Activated CD4-positive, alpha-beta T cell treated with anti-CD3 and anti-CD28 coated beads, Interleukin-2, amount 50 U/mL, for 48 hours (primary cell): ENCODE measurements at places on chromosomes 12 and 14.

- no peak for DNase-seq
Observed at GRCh38 chr12:107736914-107737313, 24.0 kb downstream of the PRDM4 start.

GRCh38 chr12:56930241-56930640 is 4.0 kb downstream of the SDR9C7 start:
- DNase-seq: no peak

DNA sequence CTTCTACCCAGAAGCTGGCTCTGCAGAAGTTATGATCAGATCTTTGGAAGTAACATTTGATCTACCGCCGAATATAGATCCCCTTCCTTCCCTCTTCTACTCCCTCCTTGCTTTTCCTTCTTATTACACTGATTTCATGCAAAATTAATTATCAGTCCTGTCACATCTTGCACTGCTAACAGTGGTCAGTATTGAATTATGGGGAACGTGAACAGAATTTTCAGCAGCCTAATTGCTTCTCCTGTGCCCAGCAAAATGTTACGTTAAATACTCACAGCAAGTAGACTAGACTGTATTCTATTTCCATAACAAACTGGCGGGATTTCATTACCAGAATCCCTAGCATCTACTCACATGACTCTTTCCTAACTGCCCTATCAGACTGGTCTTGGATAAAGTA is 596.9 kb downstream of the DIO2 start:
- DNase-seq: no peak

DNA sequence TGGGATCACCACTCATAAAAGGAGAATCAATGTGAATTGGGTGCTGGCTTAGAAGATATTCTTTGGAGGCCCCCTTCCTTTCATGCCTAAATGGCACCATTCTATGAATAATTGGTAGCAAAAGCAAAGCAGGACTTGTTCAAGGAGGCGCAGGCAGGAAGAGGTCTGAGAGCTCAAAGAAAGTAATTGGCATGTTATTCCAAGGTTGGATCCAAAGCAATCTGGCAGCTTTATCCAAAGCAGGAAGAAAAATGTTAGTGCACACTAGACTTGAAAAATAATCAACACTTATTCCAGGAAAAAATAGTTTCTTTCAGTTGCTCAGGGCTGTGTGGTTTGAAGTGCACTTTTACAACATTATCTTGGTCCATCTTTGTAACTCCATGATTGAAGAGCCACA is 326.4 kb downstream of the NUAK1 start:
- no peak for DNase-seq

DNA sequence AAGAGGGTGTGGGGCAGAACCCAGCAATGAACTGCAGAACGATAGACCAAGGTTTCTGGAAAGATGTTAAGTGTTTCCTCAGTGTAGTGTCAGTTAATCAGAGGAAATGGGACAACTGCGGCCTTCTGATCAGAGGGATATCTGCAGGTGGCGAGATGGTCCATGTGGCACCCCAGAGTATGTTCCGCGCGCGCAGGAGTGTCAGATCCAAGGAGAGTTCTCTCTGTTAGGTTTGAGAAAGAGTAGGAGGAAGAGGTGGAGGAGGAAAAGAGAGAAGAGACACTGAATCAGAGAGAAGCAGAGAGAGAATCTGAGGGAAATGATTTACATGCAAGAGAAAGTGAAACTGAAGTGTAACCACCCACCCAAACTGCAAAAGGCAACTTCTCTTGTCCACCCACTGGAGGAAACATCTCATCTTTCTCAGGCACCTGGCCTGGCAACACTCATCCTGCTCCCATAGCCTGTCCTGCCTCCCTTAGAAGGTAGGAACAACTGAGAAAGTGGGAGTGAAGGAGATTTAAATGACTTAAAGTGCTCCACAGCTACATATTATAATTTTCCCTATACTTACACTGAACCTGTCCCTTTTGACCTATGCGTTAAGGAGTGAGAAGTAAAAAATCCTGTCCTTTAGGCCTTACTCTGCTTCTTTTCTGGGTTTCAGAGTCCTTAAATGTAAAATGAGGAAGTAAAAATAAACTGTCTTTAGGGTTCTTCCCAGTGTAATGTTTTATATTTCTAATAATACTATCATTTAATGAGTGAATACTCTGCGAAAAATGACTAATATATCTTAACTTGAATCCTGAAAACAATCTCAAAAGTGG is 6.8 kb upstream of the TESPA1 start:
- peak; percentile 32 for DNase-seq

DNA sequence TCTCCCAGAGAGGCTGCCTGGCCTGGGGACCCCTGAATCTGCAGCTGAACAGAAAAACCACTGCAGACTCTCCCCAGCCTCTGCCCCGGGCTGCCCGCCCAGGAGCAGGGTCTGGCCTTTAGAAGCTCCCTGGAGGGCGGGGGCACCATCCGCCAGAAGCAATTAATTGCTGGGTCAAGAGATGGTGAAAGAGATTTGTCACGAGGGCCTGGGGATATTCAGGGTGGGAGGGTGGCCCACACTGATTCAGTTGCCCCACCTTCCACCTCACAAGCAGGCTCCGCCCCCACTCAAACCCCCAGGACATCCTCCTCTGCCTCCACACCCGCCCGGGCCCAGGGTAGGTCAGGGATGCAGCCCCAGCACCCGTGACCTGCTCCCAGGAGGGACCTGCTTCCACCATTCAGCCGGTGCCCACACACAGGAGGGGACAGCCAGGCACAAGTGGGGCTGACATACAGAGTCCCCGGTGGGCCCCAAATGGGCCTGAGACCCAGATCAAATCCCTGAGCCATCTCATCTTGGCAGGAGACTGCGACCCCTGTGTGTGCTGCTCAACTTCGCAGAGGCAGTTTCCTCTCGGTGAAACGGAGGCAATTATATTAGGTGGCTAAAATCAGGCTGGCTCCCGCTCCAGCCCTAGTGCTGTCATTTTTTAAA is 23.0 kb downstream of the NCOR2 start:
- DNase-seq: no peak

- no peak for DNase-seq
Observed at GRCh38 chr14:106625186-106625585, 1098.8 kb downstream of the TMEM121 start.

DNA sequence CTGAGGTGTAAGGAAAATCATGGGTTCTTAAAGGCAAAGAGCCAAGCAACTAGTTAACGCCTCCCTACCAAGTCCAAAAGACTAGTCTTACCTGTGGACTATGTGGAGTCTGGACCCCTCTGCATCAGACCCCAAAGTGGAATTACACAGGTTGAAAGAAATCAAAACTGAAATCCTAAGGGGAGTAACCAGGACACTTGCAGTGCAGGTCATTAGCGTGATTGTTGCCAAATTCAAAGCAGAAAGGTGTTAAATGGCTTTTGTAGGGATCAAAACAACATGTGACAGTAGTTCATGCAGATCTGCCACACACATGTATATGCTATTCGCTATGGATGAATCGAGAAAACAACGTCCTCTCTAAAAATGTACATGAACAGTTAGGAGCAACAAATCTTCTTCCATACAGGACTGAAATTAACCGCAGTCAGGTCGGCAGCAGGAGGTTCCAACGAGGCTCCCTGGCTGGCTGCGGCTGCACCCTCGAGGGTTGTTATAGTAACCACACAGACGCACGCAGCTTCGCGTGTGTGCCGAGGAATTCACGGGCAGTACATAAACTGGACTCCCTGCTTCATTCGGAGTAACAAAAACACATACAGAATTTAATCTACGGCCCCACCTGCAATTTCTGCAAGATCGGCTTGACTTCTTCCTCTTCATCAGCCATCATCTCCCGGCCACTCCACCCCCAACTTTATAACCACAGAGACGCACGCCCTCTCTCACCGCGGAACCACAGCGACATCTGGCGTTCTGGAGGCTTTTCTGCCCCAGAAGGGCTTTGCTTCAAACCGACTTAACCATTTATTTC is at the start of gene TTC5:
Gene TTC5 (minus strand): TSS at position 687 of the 814 bp plus-strand sequence. CDS start 14 bp downstream, at position 673.
- peak; percentile 90 for DNase-seq

DNA sequence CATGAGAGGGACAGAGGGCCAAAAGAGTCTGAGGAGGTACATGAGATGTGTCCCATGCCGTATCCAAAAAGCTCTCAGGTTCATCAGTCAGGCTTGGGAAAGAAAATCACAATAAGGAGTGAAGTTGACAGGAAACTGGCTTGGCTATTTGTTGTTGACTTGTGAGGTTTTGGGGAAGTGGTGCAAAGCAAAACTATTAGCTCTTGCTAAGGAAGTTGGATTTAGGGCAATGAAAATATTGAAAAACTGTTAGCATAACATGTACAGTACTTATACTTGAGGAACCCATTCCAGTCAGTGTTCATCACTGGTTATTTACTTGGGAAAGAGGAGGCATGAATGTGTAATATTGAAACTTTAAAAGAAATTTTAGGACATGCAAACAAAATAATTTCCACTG is 145.9 kb downstream of the DUSP6 start:
- no peak for DNase-seq

- peak; percentile 30 for DNase-seq
Observed at GRCh38 chr14:64673748-64674147, 30.5 kb upstream of the PLEKHG3 start.

GRCh38 chr12:118958520-118958919 is 22.8 kb upstream of the SRRM4 start:
- DNase-seq: no peak

GRCh38 chr12:122230798-122231197 is 4.9 kb upstream of the DIABLO start:
- no peak for DNase-seq

- peak; percentile 37 for DNase-seq
Observed at GRCh38 chr12:48969833-48970701, 1.5 kb downstream of the WNT10B start.

- no peak for DNase-seq
Observed at GRCh38 chr12:81261508-81262207, 183.8 kb downstream of the ACSS3 start.

- DNase-seq: no peak
Observed at GRCh38 chr12:5026342-5026938, 17.2 kb upstream of the KCNA5 start.

- no peak for DNase-seq
Observed at GRCh38 chr14:47739541-47739940, 64.1 kb upstream of the MDGA2 start.

GRCh38 chr12:130423991-130424857 is 86.5 kb downstream of the PIWIL1 start:
- DNase-seq: no peak

DNA sequence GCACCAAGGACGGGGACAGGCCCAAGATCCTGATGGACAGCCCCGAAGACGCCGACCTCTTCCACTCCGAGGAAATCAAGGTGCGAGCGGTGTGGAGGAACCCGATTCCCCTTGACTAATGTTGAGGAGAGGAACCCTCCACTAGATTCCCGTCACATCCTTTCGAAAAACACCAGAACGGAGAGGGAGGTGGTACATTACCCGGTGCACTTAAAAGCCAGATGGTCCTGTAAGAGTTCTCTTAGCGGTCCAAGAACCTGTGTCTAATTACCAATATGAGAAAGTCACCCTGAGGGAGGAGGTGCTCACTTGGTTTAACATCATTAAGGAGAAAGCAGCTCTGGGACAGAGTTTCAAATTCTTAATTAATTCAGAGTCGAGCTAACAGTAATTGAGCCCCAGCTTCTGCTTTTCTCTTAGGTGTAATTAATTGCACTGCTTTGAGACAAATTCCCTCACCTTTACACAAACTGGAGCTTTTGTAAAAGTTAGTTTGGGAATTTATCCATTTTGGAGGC is 450 bp downstream of the PRKAB1 start:
- no peak for DNase-seq

DNA sequence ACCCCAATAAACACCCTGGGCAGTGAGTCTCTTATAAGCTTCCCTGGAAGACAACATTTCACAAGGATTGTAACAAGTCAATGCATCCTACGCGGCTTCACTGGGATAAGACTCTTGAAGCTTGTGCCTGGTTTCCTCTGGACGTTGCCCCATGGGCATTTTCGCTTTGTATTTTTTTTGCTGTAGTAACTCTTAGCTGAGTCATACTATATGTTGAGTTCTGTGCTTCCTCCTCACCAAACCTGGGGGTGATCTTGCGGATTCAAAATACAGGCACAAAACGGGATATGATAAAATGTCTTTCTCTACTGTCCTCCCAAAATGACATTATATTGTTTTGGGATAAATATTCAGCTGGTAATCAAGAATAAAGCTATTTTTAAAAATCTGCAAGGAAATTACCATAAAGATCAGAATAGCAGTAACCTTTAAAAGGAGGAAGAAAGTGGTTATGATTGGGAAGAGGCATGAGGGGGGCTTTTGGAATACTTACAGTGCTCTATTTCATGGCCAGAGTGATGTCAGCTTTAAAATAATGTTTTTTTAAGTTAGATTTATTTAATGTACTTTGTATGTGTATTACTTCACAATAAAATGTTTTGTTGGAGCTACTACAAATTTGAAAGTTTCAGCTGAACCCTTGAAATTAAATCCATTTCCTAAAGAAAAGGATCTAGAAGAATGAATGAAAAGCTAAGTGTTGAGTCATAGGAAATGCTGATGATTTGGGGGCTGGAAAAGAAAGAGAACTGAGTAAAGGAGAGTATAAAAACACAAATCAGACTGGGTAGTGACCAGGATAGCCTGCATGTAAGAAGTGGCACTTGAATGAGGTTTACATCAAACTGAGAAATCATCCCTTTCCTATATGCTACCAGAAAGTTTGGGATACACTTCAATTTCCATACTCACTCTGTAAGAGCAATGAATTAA is 14.7 kb downstream of the BTBD7 start:
- DNase-seq: no peak

DNA sequence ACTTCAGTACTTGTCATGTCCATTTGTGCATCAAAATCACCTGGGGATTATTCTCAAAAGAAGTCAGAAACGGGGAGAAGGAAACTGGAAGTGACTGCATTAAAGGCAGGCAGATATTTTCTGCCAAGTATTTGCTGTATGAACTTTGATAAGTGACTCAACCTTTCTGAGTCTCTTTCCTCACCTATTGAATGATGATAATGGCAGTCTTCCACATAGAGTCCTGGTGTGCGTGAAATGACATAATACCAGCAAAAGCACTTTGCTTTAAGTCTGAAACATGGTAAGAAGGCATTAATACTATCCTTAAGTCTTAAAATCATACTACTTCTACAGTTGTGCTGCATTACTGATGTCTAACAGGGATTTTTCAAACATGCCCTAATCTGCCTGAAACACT is 278.5 kb downstream of the ADAMTS20 start:
- no peak for DNase-seq

GRCh38 chr12:116592731-116593130 is 33.5 kb downstream of the MAP1LC3B2 start:
- no peak for DNase-seq

DNA sequence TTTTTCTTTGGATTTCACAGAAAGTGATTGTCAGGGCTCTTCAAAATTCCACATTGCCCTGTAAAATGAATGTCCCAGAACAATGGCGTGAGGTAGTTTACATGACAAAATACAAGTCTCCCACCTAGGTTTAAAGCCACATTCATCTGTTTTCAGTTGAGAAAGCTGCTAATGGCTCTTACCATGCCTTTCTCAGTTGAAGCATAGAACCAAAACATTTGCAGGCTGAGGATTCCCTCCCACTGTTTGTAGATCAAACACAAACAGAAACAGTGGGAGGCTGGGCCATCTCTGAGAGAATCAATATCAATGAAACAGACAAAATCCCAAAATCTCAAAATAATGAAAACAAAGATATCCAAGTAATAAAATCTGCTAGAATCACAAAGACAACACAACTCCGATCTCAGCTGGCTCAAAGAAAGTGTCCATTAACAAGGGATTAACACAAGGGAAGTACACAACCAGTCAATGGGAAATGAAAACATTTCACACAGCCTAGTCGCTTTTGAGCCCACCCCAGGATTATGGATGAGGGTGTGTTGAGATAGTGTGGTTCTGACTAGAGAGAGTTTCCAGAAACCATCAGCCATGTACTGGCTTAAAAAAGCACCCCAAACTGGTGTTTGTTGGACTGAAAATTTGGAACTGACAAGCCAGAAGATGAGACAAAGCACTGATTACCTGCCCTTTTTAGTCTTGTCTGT is 54.5 kb upstream of the TMEM260 start:
- no peak for DNase-seq
